ENCODE measurements at places on chromosomes 3 and 15.

- no peak for DNase-seq
Measured at GRCh38 chr15:52014616-52015015, 4.4 kb upstream of the MAPK6 start.

DNA sequence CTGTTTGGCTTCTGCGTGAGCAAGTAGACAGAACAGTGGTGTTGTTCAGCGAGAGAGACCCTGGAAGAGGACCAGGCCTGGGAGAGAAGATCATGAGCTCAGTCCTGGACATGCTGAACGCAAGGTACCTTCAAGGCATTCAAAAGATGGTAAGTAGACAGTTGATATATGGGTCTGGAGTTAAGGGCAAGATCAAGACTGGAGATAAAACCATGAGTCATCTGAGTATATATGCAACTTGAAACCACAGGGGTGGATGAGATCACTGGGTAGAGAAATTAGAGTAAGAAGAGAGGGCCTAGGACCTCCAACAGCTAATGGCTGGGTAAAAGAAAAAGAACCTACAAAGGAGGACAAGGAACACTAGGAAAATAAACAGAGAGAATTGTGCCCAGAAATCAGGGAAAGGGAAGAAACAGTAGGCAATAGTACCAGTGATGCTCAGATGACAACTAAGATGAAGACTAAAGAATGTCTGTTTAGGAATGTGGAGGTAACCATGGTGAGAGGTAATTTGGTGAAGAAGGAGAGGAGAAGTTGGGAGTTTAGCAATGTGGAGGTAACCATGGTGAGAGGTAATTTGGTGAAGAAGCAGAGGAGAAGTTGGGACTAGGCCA lies 343.2 kb upstream of the ADAMTS9 start:
- peak; percentile 18 for DNase-seq

DNA sequence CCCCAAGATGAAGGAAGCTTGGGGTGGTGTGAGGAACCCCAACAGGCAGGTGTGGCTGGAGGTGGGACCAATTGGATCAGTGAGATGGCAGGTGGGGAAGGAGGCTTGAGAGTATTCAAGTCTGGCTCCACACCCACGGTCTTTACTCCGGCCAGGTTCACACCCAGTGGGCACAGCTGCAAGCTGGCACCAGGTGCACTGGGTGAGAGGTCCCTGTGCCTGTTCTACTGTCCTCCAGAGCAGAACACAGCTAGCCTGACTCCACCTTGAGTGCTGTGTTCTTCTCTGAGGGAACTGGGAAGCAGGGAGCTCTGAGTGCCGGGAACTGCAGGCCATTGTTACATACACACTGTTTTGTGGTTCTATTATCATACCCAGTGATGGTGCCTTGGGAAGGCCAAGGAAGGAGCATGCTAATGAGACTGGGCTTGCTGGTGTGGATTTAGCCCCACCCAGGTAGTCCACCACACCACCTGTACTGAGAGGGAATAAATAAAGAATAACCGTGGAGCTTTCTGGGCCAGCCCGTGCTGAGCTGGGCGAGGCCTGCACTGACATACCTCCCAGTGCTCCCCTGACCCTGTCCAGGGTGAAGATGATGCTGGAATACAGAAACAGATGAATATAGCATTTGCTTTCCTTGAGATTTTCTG lies 93.4 kb downstream of the ABHD5 start:
- DNase-seq, result no peak

DNA sequence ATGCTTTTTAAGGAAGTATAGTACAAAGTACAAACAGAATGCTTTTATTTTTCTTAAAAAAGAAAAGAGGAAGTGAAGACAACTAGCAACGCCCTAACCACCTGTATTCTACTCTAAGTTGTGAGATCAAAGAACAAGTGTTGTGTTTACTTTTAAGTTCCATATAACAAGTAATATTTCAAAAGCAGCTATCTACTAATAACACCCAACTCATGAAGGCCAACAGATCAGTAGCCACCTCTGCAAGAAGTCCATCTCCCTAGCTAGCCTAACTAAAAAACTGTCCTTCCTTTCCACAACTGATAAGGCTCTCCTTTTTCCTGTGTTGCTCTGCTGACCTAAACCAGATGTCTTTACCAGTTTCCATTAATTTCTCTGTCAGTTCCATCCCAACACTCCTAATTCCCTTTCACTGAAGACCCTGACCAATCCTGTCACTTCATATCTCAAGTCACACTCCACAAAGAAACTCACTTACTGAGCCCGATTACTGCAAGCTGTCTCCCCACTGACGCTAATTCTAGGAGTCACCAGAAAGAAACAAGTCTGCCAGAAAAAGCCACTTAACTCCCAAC lies 26.9 kb downstream of the PHC3 start:
- no peak for DNase-seq

GRCh38 chr3:11757929-11758328 lies 88.8 kb downstream of the TAMM41 start:
- no peak for DNase-seq

GRCh38 chr3:133106169-133106568 lies 68.0 kb downstream of the TMEM108 start:
- no peak for DNase-seq

DNA sequence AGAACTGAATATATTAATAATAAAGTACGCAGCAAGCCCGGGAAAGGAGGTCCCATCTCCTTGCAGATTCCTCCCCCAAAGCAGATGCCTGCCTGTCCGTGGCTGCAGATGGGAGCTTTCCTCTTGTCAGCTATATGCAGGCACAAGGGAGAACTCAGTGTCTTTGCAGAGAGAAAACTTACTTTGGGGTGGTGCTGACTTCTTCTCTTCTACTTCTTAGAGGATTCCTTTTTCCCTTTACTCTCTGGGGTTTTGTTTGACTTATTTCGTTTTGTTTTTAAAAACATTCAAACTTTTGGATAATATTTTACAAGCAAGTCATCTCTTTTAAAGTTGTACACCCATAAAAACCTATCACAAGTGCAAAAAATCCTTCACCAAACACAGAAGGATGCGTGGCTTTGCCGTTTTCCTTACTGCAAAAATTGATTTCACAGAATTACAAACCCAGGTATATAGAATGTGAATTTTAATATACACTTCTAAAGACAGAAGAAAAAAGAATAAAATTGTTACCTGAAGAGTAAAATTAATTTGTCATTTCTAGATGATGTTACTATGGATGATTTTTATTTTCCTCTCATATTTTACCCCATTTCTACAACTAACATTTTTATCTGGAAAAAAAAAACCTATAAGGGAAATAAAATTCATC lies 65.3 kb upstream of the IGF1R start:
- DNase-seq, result no peak

DNA sequence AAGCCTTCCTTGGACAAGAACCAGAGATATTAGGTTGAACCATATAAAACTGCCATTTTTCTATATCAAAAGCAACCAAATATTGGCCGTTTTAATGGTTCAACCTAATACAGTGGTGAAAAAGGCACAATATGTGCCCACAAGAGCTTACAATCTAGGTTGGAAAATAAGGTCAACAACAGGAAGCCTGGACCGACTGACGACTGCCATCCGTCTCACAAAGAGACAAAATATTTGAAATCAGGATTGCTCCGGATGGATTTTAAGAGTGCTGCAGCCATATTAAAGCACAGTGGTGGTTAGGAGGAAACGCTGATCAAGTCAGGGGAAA lies 1.4 kb downstream of the AHSG start:
- no peak for DNase-seq

DNA sequence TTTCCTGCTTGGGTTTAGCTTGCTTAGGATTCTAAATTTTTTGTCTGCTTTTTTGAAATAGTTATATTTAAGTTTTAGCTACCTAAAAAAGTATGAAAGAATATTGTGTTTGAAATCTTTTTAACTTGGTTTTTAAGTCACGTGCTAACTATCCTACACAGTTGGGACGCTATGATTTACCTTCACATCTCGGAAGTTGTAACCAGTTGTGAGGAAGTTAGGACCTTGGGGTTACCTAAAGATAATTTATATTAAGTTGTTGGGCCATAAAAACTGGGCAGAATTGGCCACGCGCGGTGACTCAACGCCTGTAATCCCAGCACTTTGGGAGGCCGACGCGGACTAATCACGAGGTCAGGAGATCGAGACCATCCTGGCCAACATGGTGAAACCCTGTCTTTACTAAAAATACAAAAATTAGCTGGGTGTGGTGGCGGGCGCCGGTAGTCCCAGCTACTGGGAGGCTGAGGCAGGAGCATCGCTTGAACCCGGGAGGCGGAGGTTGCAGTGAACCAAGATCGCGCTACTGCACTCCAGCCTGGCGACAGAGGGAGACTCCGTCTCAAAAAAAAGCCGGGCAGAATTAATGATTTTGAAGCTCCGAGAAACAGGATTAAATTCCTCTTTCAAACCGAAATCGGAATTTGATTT lies 1.0 kb downstream of the ZFAND6 start:
- no peak for DNase-seq

DNA sequence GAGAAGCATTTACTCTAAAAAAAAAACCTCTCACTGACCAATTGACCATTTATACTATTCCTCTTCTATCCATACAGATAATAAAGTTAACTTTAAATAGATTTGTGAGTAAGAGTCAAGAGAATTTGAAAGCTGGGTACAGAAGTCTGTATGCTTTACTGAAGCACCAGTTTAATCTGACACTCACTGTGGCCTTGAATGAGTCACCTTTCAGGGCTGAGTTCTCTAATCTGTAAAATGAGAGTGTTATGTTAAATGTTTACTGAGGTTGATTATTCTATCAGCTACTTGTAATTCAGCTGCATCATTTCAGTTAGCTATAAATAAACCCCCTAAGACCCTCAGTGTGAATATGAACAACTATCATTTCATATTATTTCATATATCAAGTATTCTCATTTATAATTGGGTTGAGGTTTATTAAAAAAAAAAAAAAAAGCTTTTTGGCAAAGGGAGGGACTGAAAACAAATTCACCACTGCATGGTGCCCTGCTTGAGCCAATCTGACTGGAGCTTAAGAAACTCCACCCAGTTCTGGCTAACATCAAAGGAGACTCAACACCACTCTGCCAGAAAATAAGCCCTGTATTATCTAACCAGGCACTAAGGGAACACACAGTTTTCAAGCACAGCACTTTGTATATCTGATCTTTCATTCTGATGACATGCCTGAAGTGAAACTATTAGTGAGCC lies 2.8 kb downstream of the MAP4 start:
- peak; percentile 44 for DNase-seq

- no peak for DNase-seq
Measured at GRCh38 chr3:166685246-166685645, 694.9 kb downstream of the ZBBX start.

DNA sequence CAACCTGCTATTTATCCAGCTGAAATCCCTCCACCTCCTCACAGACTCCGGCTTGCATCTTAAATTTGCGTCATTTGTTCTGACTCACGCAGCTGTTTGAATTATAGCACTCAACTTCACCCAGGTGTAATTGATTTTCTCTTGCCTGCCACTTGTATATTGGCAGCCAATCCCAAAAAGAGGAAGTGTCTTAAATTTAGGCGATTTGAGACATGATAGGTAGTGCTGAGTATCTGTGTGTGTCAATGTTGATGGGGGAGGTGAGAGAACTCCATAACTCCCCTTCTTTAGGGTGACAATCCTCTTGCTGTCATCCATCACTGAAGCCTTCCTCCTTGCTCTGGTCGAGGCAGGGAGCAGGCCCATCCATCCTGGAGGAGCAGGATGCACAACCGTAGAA lies 77.2 kb upstream of the TPRG1 start:
- no peak for DNase-seq

- no peak for DNase-seq
Measured at GRCh38 chr3:100029689-100030088, 84.6 kb downstream of the FILIP1L start.

DNA sequence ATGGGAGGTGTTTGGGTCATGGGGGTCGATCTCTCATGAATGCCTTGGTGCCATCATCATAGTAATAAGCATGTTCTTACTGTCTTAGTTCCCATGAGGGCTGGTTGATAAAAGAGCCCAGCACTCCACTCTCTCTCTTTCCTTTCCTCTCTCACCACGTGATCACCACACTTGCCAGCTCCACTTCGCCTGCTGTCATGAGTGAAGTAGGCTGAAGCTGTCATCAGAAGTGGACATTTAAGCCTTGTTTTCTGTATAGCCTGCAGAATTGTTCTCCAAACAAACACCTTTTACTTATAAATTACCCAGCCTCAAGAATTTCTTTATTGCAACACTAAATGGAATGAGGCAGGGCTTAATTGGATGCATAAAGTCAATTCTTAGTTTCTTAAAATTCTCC lies 6.1 kb downstream of the OR5H1 start:
- DNase-seq, result no peak

- DNase-seq, result no peak
Measured at GRCh38 chr15:78360958-78361718, 21.0 kb downstream of the CRABP1 start.

DNA sequence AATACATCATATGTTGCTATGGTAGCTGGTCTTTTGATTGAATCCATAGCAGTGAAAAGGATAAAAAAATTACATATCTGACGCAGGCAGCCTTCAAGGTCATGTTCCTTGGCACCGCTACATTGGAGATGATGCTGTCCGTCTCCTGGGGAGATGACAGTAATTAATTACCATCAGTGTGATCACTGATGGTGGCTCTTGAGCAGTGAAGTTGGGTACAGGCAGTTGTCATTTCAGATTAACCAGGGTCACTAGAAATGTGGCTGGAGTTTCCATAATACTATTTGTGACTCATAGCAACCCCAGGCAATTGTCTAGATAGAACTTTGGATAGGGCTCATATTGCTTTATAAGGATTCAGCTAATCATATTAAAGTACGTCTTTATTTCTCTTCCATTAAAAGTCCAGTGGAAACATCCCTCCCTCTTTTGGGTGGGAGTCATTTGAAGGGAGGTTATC lies 136.3 kb downstream of the THSD4 start:
- no peak for DNase-seq

- peak; percentile 79 for DNase-seq
Measured at GRCh38 chr15:96345560-96346399, 15.3 kb downstream of the NR2F2 start.

- DNase-seq, result peak; percentile 81
Measured at GRCh38 chr3:9778143-9779074, 8.7 kb upstream of the CAMK1 start.

DNA sequence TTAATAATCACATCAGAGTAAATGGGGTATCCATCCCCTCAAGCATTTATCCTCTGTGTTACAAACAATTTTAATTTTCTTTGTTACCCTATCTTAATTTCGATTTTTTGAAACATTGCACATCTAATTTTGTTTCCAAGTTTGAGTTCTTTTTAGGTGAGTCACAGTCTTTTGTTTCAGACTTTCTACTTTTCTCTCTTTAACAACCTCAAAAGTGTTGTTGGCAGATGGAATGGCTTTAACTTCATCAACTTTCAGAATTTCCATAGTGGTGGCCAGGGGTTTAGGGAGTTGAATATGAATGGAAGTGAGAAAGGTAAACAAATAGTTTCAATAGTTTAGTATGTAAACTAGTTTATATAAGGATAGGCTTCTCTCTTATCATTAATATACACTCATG lies 223.0 kb upstream of the MLF1 start:
- peak; percentile 31 for DNase-seq

GRCh38 chr15:70501121-70501727 lies 262.1 kb downstream of the UACA start:
- DNase-seq, result no peak

Data from GM03348 (cell line).